ENCODE measurements at places on chromosomes 5 and 9. TPM values are rescaled to one million over a fixed set of nuclear protein-coding genes. Genes with fewer than 3 reads are reported as not detected.

Gene PCDHGA7
- polyA plus RNA-seq, result 2.1 TPM

Gene CDX1
- 0.10 TPM for polyA plus RNA-seq

GRCh38 chr5:79686799-79687198, 2.8 kb upstream of the CMYA5 start:
- no peak for DNase-seq

DNA sequence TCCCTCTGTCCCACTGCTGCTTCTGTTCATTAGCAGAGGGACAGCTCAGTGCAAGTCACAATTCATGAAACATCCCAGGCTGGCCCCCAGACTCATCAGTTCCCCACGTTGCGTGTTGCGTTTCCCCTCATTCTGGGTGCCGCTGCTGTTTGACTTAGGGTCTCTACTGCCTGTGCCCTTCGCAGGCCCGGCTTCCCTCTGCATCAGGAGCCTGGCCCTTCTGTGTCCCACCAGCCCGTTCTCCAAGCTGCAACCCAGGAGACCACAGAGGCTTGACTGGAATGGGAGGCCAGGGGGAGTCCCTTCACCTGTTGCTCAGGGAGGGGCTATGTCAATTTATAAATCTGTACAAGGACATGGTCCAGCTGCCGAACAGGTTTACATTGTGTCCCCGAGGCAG, 53.9 kb upstream of the SUSD3 start:
- DNase-seq, result no peak

DNA sequence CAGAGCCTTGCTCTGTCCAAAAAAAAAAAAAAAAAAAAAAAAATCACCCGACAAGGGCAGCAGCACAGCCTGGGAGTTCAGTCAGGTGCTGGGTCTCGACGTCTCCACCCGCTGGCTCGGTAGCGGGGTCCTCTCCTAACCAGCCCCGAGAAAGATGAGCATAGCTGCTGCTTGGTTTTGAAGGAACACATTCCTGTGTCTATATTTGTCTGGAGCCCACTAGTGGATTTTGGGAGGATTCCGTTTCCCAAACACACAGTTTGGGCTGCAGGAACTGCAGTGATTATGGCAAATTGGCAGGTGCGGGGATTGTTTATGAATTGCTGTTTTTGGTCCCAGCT, 1.2 kb downstream of the OTULINL start:
- DNase-seq, result no peak
